Vagina (tissue), 2 donors: ENCODE measurements at places on chromosomes 16 and 17.

DNA sequence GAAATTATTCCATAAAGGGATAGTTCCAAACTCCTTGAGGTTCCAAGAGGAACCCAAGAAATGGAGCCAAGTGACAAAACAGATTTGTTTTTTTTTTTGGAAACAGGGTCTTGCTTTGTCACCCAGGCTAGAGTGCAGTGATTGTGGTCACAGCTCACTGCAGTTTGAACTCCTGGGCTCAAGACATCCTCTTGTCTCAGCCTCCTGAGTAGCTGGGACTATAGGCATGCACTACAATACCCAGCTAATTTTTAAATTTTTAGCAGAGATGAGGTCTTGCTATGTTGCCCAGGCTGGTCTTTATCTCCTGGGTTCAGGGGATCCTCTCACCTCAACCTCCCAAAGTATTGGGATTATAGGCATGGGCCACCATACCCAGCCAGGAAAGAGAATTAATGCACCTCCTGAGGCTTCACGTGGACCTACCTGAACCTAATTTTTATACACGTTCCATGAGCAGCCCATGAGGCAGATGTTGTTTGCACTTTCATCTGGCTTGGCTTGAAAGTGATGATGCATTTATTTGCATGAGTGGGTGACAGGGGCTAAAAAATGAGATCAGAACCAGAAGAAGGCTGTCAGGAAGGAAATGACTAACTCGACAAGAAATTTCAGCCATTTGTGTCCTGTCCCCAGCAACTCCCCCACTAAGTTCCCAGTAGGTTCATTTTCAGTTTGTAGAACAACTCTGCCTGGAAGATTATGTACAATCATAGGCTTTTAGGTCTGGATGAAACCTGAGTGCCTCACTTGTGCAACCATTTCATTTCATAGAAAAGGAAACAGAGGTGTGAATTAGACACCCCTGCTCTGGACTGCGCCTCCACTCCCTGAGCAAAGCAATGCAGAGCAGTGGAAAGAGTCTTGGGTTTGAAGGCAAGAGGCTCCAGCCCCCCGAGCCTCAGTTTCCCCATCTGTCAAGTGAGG, 10.3 kb upstream of the IRF8 start:
- DNase-seq: no peak

DNA sequence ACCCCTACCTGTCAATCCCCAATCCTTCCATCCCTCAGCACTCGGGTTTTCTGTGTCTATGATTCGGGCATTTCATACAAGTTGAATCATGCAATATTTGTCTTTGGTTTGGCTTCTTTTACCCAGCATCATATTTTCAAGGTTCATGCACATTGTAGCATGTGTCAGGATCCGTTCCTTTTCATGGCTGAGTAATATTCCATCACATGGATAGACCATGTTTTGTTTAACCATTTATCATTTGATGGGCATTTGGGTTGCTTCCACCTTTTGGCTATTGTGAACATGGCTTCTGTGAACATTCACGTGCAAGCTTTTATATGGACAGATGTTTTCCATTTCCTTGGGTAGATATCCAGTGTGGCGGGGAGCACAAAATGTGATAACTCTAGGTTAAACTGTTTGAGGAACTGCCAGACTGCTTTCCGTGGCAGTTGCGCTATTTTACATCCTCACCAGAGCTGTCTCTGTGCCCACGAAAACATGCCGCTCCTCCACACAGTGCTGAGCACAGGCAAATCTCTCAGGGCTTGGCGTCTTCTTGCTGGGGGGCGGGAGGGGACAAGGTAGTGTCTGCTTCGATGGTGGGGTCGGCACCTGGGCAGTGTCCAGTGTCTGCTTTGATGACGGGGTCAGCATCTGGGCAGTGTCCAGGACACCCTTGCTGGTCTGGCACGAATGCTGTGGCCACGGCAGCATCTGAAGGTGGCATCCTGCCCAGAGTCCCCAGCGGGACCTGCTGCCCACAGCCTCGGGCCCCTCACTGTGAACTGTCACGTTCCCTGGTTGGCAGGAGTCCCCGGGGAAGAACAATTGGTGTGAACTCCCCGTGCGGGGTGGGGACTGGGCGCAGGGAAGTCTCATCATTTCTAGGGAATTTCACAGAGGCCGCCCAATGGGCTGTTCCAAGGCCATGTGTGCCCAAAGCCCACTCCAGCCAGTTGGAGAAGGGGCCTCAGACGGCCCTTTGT, 32.4 kb upstream of the JPH3 start:
- no peak for DNase-seq

DNA sequence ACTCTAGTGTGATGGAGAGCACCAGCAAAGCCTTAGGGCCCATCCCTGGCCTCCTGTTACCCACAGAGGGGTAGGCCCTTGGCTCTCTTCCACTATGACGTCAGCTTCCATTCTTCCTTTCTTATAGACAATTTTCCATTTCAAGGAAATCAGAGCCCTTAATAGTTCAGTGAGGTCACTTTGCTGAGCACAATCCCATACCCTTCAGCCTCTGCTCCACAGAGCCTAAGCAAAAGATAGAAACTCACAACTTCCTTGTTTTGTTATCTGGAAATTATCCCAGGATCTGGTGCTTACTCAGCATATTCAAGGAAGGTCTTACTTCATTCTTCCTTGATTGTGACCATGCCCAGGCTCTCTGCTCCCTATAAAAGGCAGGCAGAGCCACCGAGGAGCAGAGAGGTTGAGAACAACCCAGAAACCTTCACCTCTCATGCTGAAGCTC, at the start of gene CCL8:
TSS of gene CCL8 (plus strand) at position 397 of the 445 bp plus-strand sequence. CDS start 67 bp downstream, outside the sequence.
- no peak for DNase-seq

DNA sequence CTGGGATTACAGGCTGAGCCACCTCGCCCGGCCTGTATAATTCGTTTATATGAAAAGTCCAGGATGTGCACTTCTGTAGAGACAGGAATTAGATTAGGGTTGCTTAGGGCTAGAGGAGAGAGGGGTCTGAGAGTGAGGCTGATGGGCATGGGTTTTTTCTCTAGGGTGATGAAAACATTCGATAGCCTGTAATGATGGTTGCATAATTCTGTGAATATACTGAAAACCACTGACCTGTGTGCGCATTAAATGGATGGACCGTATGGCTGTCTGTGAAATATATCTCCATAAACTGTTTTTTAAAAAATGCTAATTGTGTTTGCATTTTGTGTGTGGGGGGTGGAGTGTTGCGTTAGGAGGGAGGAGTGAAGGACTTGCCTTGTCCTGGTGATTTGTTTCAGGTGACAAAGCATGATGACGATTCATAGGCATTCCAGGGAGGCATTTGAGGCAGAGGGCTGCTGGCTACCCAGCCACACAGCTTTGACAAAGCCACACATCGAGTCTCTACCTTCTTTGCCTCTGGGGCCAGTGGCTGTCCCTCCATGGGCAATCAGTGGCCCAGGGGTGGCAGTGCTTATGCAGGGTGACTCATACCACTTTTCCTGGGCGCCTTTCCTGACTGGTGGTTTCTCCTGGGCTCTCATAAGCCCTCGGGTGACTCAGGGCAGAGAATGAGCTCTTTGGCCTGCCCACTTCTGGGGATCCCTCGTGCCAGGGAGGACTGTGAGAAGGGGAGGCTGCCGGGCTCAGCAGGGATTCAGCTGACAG, 148.5 kb upstream of the WSCD1 start:
- DNase-seq: no peak

- DNase-seq: no peak
Observed at GRCh38 chr16:15856901-15857698, at the start of gene MYH11. MYH11 (minus strand) TSS chr16:15857028; CDS start chr16:15838252, 18,776 bp downstream.

DNA sequence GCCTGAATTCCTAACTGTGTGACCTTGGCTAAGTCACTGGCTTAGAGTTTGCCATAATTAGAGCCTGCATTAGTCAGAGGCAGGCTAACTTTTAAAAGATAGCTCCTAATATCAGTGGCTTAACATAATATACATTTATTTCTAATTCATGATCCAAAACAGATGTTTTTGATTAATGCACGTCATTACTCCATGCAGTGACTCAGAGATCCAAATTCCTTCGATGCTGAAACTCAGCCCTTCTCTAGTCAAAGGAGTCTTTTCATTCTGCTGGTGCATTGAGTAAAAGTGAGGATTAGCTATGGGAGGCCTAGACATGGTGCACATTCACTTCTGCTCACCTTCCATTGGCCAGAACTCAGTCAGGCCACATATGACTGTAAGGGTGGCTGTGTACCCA, 49.8 kb downstream of the IRX3 start:
- no peak for DNase-seq

DNA sequence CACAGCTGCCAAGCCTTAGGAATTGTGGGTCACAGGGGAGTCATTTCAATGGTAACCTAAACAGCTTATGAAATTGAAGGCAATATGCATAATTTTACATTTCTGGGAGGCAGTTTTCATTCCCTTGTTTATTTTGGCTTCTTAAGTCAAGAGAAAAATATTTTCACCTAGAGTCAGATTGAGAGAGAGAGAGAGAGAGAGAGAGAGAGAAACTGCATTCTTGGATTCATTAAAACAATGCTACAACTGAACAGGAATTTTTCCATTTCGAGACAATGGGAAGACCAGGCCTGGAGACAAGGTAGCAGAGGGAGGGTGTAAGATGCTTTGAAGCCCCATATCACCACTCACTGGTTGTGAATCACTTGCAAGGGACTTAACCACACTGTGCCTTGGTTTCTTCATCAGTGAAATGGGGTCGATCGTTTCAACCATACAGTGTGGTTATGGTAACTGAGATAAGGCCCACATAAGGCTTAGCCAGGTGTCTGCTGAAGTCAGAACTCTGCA, 224.7 kb upstream of the IRX3 start:
- DNase-seq: no peak

- DNase-seq: no peak
Observed at GRCh38 chr16:66651474-66651765, 45.1 kb downstream of the CMTM4 start.

- DNase-seq: no peak
Observed at GRCh38 chr16:69709456-69710084, 16.8 kb downstream of the NQO1 start.

GRCh38 chr17:5344914-5345313, 62.8 kb downstream of the RABEP1 start:
- no peak for DNase-seq

- DNase-seq: no peak
Observed at GRCh38 chr17:72931635-72932034, 160.9 kb downstream of the SLC39A11 start.

DNA sequence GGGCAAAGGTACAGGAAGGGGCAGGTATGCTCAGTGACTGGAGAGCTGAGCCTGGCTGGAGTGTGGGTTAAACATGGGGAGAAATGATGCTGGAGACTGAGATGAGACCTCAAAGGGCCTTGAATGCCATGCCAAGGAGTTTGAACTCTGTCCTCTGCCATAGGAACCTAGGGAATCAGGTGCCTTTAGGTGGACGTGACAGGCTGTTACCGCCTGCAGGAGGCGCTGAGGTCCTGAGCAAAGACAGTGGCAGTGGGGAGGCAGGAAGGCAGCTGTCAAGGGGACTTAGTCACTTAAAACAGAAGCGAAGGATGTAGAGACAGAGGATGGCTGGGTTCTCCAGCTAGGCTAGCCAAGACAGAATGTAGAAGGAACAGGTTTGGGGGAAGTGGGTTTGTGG, 9.1 kb downstream of the PSMB3 start:
- DNase-seq: no peak

DNA sequence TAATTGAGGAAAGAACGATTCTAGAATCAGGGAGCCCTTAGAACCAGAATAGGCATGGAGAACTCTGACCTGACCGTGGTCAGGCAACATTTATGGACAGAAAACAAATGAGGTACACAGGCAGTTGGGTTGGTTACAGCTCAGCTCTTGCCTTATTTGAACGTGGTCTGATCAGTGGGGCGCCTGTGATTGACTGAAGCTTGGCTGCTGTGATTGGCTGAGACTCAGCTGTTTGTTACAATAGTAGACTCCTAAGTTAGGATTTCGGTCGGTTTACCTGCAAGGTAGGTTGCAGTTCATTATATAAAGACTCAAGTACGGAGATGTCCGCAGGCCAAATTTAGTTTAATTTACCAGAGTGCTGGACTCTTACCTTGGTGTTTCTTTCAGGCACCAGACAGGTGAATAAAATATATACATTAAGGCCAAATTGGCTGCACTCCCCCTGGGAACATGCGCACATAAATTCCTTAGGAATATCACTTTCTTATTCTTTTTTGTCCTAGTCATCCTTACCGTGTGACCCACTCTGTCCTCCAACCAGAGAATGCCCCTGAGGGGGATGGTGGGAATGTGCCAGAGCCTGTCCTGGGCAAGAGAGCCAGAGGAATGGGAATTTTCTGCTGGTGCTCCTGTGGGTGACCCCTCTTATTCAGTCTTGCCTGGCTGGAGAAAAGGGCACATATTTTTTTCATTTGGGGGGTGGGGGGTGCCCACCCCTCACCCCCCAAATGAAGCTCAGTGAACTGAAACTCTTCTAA, 7.5 kb upstream of the CSNK2A2 start:
- no peak for DNase-seq

GRCh38 chr17:47120521-47121095, 68.5 kb downstream of the CDC27 start:
- DNase-seq: no peak

DNA sequence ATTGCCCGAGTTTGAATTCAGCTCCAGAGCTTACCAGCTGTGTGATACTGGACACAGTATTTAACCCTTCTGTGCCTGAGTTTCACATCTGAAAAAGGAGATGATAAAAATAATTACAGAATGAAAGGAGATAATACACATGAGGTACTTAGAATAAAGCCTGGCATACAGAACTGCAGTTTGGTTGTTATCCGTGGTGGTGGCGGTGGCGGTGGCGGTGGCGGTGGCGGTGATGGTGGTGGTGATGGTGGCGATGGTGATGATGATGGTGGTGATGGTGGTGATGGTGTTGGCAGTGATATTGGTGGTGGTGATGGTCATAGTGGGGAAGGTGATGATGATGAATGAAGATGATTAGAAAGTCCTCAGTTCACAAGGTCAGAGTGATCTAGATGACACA, 57.2 kb downstream of the ABCC1 start:
- no peak for DNase-seq

DNA sequence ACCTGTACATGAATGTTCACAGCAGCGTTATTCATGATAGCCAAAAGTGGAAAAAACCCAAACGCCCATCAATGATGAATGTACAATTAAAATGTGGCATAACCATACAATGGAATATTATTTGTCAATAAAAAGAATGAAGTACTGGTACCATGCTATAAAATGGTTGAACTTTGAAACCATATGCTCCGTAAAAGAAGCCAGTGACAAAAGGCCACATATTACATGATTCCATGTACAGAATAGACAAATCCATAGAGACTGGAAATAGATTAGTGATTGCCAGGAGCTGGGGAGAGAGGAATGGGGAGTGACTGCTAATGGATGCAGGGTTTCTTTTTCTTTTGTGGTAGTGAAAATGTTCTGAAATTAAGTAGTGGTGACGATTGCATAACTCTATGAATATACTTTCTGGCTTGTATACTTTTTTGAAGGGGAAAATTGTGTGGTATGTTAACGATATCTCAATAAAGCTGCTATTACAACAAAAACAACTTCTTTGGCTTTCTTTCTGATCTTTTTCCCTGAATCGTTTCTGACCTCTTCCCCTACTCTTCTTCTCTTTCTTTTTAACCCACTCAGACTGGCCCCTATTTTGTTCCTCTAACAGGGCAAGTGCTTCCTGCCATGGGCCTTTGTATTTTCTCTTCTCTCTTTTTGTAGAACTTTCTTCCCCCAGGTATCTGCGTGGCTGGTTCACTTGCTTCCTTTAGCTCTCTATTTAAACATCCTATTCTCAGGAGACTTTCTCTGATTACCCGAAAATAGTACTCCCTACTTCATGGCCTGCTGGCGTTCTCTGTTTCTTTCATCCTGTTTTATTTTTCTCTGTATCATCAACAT, 67.9 kb downstream of the FTO start:
- no peak for DNase-seq
